Left kidney (tissue), 8 donors: ENCODE measurements at places on chromosomes 2 and 18. TPM values are rescaled to one million over a fixed set of nuclear protein-coding genes. Genes with fewer than 3 reads are reported as not detected.

The VWC2L gene
- polyA plus RNA-seq: 0.18 TPM

The PLEKHA3 gene
- 30.4 TPM for polyA plus RNA-seq

DNA sequence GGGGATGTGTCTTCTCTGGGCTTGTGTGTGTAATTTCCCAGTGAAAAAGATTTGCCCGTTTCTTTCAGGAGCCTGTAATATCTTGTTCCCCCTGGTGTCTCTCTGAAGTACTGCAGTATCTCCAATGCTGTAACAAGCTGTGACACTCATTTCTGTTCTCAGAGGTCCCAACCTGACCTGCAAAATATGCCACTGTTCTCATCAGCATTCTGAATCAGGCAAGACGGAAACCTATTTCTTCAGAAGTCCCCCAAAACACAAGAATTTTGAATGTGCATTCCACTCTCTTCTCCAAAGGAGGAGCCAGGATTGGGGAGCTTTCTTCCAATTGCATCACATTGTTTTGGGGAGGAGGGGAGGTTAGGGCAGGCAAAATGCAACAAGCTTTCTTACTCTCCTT is 77.0 kb upstream of the CNGA3 start:
- no peak for DNase-seq

- DNase-seq: no peak
These were observed 146.8 kb upstream of the KCNJ3 start for GRCh38 chr2:154551649-154552048.

- no peak for DNase-seq
These were observed 948.8 kb downstream of the SOCS6 start for GRCh38 chr18:71237641-71238040.

DNA sequence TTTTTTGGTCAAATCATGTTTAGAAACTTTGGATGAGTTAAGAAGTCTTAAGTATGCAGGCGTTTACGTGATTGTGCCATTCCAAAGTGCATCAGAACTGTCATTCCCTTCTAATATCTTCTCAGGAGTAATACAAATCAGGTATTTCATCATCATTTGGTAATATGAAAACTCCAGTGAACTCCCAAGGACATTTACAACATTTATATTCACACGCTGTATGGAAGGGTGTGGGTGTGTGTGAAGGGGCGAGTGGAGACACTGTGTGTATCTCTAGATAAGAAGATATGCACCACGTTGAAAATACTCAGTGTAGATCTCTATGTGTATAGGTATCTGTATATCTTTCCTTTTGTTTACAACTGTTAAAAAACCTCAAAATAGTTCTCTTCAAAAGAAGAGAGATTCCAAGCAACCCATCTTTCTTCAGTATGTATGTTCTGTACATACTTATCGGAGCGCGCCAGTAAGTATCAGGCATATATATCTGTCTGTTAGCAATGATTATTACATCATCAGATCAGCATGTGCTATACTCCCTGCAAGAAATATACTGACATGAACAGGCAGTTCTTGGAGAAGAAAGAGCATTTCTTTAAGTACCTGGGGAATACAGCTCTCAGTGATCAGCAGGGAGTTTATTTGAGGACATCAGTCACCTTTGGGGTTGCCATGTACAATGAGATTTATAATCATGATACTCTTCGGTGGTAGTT is 29.3 kb downstream of the COX7A2L start:
- DNase-seq: no peak

- no peak for DNase-seq
These were observed 3.5 kb upstream of the ATL2 start for GRCh38 chr2:38380397-38381130.

- DNase-seq: peak; percentile 78
These were observed 761.6 kb downstream of the DSC3 start for GRCh38 chr18:30280861-30281470.
